LHCN-M2 (cell line): ENCODE measurements at places on chromosomes 1 and 21. TPM values are rescaled to one million over a fixed set of nuclear protein-coding genes. Genes with fewer than 3 reads are reported as not detected.

DNA sequence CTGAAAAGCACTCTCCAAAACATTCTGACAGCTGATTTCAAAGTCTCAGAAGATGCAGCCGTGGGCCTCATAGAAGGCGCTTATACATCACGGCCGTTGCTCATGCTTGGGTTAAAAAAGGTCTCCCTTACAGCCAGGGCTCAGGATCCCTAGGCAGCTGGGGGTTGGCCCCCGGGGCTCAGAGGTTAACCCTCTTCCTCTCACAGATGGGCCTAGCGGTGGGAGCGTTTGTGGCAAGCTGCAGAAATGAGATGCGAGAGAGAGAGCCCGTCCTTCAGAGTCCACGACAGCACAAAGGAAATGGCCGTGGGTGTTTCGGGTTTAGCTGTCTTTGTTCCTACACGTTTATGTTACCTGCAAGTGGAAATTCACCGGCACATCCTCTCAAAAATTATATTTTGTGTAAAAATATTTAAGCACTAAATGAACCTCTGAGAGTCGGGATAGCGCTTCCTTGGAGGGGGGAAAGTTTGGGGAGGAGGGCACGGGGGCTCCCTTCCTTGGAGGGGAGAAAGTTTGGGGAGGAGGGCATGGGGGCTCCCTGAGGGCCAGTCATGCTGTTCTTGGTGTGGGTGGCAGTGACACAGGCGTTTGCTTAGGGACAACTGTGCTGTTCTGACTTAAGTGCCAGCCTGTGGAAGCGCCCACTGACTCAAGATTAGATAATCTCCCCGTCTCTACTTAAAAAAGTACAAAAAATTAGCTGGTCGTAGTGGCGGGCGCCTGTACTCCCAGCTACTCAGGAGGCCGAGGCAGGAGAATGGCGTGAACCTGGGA, 20.5 kb upstream of the PRDM15 start:
- DNase-seq: no peak

GRCh38 chr1:31447210-31447609, 34.2 kb downstream of the SERINC2 start:
- DNase-seq: no peak

DNA sequence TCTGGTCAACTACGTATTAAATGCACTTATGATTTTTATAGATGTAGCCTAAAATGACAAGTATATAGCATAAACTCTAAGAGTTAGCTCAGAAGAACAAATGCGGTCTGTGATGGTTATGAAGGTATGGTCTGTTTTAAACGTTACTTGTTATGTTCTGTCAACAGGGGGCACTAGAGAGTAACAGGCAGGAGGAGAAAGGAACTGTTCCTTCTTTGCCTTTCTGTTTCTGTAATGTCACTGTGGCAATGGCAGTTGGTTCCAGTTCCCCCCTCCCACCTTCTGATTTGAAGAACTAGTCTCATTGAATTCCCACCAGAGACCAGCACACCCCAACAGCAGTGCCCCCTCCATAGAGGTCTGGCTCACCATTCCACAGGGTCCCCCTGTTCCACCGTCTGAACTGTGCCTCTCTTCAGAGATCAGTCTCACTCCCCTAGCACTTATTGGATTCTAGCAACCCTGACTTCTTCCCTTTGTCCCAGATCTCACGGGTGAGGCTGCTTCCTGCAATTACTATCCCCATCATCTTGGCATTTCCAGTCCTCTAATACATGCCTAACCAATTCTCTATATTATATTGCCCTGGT, 14.0 kb downstream of the KRTAP24-1 start:
- DNase-seq: no peak

GRCh38 chr1:100298512-100298911, 32.5 kb downstream of the RTCA start:
- no peak for DNase-seq

GRCh38 chr1:67956116-67956515, 94.3 kb downstream of the DIRAS3 start:
- DNase-seq: no peak

- peak; percentile 90 for DNase-seq
Observed at GRCh38 chr1:32964461-32965250, at the start of gene RNF19B. RNF19B (minus strand) TSS chr1:32964809; CDS start chr1:32964685, 124 bp downstream.

DNA sequence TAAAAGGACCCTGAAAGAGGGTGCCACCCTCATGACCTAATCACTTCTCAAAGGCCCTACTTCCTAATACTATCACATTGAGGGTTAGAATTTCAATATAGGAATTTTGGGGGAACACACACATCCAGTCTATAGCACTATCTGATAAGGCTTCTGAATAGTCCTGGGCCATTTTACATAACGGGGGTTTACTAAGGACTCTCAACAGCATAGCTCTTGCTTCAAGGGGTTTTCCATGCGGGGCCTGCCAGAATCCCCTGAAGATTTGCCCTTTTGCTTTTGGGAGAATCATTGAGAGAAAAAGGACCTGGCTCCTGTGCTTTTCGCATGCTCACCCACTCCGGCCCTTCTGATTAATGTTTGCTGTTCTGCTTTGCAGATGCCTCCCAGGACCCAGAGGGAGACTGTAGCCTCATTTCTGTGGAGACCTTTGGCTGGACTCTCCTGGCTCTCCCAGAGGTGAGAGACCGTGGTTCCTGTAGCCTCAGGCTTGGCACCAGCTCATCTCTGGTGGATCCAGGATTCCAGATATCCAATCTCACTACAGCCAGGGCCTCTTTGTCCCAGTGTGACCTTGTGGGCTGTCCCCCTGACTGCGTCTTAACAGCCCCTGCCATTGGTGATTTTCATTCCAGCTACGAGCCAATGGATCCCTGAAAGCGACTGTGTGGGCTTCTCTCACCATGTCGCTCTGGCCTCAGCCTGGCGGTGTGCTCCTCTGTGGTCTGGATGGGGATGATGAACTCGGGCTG, 72.6 kb downstream of the DDR2 start:
- no peak for DNase-seq

DNA sequence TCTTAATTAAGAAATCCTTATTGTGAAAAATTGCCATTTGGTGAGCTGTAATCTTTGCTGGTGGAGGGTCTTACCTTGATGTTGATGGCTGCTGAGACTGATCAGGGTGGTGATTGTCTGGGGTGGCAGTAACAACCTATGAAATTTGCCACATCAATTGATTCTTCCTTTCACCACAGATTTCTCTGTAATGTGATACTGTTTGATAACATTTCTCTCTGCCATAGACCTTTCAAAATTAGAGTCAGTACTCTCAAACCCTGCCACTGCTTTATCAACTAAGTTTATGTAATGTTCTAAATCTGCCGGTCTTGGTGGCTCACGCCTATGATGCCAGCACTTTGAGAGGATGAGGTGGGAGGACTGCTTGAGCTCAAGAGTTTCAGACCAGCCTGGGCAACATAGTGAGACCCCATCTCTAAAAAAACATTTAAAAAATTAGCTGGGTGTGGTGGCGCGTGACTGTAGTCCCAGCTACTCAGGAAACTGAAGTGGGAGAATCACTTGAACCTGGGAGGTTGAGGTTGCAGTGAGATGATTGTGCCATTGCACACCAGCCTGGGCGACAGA, 5.0 kb downstream of the KPNA6 start:
- no peak for DNase-seq

DNA sequence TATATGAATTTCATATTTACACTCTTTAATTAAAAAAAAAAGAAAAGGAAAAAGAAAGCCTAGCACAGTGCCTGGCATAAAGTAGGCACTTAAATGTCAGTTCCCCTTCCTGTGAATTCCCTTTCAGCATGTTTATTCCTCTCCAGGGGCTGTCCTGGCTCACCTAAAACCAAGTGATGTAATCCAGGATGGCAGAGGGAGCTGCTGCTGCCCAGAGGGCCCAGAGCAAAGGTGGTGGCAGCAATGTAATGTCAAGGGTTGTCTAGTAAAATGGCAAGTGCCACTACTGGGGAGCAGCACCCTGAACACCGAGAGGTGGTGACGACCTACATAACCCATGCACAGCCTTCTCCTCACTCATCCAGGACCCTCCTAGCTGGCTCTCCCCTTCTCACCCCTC, 78.4 kb upstream of the LPGAT1 start:
- no peak for DNase-seq

- DNase-seq: no peak
Observed at GRCh38 chr1:244234009-244234643, 183.0 kb downstream of the ZBTB18 start.

- no peak for DNase-seq
Observed at GRCh38 chr1:111864862-111865261, 109.2 kb downstream of the DDX20 start.

DNA sequence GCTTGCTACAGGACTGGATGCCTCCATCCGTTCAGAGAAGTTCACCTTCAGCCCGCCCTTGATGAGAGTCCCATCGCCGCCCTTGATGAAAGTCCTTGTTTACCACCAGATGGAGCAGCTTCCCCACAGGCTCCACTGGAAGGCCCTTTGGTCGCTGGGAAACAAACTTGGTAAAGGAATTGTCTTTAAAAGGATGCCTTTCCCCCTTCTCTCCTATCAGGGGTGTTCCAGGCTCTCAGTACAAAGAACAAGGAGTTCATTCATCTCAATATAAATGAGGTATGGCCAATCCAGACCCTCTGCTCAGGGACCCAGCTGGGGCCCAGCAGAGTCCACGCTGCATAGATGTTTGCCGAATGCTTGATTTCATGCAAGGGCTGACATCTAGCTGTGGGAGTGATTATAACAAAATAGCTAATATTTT, 50.8 kb downstream of the CAPN9 start:
- peak; percentile 58 for DNase-seq

- no peak for DNase-seq
Observed at GRCh38 chr1:17414022-17414421, 25.5 kb downstream of the RCC2 start.

DNA sequence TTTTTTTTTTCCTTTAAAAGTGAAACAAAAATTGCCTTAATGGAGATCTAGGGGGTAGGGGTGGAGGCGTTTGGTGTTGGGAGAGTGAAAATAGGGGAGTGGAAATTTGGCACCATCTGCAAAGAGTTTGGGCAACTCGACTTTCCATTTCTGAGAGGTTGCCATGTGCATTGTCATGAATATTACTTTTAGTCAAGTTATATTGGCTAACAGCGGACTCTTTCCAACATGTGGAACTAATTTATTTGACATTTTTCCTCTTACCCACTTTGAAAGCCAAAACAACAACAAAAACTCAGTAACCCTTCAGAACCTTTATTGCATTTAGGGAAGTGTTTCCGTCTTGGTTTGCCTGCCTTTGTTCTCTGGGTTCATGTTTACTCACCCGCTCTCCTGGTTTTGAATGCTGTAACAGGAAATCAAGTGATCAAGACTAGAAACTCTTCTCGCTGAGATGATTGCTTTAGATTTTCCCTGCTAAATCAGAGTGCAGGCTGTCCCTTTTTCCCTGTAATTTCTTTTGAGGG, 70.4 kb downstream of the CACHD1 start:
- DNase-seq: no peak

DNA sequence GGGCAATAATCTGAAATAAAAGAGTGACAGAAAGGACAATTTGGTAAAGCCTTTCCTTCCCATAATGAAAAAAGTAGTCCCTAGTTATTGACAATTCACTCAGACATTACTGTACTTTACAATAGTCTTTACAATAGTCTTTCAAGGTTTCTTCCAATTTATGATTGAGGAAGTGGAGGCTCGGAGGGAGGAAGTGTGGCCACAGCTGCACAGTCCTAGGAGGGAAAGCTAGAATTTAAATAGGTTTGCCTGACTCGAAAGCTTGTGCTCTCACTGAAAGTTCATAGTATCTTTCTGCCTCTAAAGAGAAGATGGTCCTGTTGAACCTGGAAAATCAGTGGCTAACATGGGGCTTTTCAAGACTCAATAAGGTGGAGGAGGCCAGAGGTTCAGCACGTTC, 203.2 kb downstream of the SDCCAG8 start:
- no peak for DNase-seq

DNA sequence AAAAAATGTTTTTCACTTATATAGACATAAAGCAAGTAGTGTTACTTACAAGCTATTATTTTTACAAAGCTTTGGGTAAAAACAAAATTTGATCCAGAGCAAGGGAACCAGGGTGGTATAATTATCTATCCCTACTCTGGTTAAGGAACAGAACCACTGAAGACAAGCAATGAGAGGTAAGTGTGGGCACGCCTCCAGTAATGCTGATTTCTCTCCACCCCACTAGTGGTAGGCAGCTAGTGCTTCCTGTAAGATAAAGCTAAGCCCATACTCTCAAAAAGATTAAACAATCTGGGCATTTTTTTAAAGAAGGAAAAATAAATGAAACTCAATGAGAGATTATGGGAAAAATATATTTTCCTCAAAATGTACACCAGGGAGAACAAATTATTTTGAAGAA, 22.1 kb downstream of the TFB2M start:
- DNase-seq: no peak

GRCh38 chr1:12467570-12468286, 150.3 kb downstream of the DHRS3 start:
- no peak for DNase-seq

- peak; percentile 21 for DNase-seq
Observed at GRCh38 chr1:220680085-220680687, 10.0 kb upstream of the C1orf115 start.

GRCh38 chr1:58779801-58780382, 4.0 kb downstream of the JUN start:
- DNase-seq: peak; percentile 66

DNA sequence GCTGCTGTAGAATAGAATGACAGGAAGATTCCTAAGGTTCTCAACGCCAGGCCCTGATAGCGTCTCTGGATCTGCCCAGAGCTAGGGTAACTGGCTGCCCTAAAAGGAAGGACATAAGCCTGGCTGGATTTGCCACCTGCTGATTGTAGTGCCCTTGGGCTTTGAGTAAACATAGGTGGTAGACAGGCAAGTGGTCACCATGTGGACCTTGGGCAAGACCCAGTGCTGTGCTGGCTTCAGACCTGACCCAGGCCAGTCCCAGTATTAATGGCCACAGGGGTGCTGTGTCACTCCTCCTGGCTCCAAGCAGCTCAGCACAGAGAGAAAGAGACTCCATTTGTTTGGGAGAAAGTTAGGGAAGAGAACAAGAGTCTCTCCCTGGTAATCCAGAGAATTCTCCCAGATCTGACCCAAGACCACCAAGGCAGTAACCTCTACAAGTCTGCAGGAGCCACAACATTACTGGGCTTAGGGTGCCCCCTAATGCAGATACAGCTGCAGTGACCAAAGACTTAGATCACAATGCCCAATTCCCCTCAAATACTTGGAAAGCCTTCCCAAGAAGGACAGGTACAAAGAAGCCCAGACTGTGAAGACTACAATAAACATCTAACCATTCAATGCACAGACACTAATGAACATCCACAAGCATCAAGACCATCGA, 44.5 kb downstream of the PHTF1 start:
- DNase-seq: no peak

DNA sequence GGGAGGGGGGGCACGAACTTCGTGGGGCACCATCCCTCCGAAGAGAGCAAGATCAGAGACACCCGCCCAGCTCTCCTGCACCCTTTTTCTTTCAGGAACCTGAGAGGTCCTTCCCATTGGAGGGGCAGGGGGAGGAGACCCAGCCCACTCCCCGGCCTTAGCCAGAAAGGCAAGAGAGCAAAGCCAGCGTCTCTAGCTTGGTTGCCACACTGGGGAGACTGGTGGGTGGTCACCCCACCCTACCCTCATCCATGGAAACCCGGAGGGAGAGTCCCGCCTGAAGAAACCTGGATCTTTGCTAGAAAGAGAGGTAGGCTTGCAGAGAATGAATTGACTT, 246 bp downstream of the ATP2B4 start:
- no peak for DNase-seq

The RPE65 gene
- total RNA-seq: not detected in 2 replicates

The LHX4 gene
- 0.11 and 0.13 TPM in 2 replicates for total RNA-seq

The AUNIP gene
- total RNA-seq: 9.5 and 9.7 TPM in 2 replicates

The CFAP57 gene
- not detected in 2 replicates for total RNA-seq

The LCE1A gene
- not detected in 2 replicates for total RNA-seq

The GSTM3 gene
- total RNA-seq: 13.2 and 16.3 TPM in 2 replicates

The MR1 gene
- total RNA-seq: 16.5 and 16.9 TPM in 2 replicates

The PFKFB2 gene
- total RNA-seq: 1.6 and 3.0 TPM in 2 replicates
